ENCODE measurements at places on chromosomes 13 and 19.
A peak's percentile ranks its signal among the peaks of the same experiment; 100 is the strongest.

GRCh38 chr13:73065665-73066340 lies 7.0 kb downstream of the KLF5 start:
- DNase-seq: no peak

- DNase-seq: no peak
Measured at GRCh38 chr19:57269515-57270250, 10.6 kb upstream of the ZNF460 start.

- peak; percentile 8 for DNase-seq
Measured at GRCh38 chr13:20901668-20902437, 693 bp downstream of the XPO4 start.

DNA sequence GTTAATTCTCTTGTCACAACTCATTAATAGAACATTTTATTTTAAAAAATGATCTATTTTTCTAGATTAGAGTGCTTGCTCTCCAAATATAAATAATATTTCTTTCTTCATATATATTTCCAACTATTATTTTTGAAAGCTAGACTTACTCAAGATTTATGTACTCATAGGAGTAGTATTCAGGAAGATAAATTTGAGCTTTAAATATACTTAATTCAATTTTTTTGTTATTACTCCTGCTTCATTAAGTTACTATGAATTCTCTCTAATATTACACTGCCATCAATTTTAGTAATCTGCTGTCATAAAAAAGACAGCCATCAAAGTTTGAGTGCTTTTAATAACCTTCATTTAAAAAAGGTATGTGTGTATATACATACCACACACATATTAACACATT lies 161.9 kb upstream of the PCDH9 start:
- DNase-seq: no peak

DNA sequence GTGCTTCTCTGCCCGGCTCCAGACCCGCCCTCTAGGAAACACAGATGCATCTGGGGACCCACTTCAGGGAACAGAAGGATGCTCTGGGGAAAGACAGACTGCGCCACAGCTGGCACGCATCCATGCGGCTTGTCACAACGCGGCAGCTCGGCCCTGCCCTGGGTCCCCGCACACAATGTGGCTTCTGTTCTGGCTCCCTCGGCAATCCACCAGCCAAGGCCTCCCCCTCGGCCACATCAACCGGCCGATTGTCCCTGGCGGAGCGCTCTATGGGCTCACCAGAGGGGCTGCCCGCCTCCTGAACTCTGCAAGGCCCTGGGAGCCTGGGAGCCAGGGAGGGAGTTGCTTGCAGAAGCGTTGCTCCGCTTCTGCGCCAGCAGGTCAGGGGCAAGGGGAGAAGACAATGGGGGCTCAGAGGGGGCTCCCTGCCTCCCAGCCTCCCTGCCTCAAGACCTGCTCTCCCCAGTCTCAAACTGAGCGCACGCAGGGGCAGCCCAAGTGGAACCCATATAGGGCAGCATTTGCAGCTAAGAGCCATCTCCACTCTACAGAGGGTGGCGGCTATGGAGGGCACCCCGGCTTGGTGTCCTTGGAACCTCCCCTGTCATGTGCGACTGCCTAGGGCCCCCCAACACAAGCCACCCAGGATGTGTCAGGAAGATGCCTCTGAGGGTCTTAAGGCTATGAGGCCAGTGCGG lies 37.9 kb downstream of the MLLT1 start:
- DNase-seq: no peak

- no peak for DNase-seq
Measured at GRCh38 chr19:45528149-45528743, 21.0 kb downstream of the VASP start.

DNA sequence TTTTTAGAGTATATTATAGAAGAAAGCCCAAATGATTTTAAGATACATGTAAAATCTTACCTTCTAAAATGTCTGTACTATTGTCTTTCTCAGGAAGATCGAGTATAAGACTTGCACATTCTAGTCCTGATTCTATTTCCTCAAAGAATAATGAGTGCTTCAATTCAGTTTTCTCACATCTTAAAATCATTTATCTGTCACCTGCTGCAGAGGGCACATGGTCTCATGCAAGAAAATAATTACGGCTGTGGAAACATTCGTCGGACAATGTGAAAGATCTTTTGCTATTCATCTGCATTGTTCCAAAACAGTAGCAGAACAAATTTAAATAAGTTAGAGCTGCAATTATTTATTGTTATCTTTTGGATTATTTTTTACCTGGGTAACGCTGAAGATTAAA lies 1403.5 kb downstream of the PCDH9 start:
- DNase-seq: no peak

DNA sequence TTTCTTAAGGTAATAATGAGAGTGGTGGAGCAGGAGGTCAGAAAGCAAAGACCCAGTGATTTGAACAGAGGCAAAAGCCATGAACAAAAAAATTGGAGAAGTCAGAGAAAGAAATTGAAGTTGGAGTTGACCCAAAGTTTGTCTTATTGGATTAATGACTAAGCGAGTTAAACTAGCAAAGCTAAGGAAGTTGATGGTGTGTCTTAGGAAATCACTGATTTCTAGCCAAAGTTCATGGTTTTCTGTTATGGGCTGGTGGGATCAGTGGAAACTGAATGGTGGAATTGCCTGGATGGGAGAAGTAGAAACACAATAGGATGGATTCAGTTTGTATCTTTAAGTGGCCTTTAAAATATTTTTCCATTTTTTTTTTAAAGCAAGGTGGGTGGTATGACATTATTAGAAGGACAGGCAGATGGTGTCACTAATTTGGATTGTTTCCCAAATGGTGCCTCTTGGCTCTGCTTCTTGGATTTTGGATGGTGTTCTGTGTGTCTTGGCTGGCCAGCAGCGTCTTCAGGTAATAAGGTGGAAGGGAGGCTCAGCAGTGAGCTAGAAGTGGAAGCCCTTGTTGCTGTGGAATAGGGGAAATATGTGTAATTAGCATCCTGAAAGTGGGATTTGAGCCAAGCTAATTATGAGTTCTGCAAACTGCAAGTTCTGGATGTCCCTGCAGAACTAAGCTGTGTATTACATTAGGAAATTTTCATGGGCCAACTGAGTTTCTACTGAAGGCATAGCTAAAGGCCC lies 302.9 kb downstream of the LMO7 start:
- DNase-seq: no peak

- DNase-seq: no peak
Measured at GRCh38 chr13:30746791-30747190, 11.4 kb downstream of the ALOX5AP start.

- DNase-seq: peak; percentile 27
Measured at GRCh38 chr13:67224148-67224846, 5.8 kb downstream of the PCDH9 start.

GRCh38 chr19:47406711-47407416 lies 12.5 kb downstream of the MEIS3 start:
- DNase-seq: no peak

GRCh38 chr13:109776575-109776974 lies 9.8 kb downstream of the IRS2 start:
- DNase-seq: no peak

DNA sequence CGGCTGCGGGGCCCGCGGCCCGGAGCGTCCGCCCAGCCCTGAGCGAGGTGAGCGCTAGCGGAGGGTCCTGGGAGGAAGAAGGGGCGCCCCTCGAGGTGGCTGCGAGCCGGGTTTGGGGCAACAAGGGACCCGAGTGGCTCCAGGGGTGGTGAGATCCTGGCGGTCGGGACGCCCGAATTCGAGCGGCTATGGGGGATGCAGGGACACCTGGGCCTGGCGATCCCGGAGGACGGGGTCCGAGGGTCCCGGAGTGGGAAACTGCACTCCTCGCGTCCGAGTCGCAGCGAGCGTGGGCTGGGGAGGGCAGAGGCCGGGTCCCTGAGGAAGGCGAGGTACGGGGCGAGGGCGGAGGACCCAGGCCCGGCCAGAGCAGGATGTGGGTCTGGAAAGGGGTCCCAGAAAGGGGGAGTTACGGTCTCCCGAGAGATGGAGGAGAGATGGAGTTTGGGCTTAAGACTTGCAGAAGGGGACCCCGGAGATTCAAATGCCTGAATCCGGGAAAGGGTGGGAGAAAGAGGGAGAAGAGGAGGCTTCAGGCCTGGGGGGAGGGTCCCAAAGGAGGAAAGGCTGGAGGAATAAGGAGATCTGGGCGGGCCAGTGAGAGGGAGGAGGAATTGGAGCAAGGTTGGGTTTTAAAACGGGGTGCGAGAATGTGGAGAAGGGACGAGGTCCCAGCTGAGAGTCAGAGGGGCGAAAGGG lies 542 bp downstream of the CACNG7 start:
- no peak for DNase-seq

- DNase-seq: peak; percentile 28
Measured at GRCh38 chr19:45448887-45449299, 18.9 kb upstream of the FOSB start.

DNA sequence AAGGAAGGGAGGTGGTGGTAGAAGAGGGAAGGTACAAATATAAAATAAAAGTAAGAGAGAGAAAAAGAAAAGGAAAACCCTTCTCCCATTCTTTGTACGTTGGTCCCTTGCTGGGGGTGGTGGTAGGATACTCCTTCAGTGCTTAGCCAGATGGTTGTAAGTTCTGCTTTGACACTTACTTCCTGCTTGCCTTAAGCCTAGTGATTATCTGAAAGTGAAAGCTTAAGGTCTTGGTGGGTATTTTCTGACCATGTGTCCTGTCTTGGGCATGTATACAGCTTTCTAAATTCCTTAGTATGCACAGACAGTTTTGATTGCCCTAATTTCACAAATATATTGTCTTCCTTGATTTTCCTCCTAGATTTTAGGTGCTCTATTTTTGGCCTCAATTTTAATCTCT lies 314.8 kb downstream of the PCDH17 start:
- DNase-seq: no peak

DNA sequence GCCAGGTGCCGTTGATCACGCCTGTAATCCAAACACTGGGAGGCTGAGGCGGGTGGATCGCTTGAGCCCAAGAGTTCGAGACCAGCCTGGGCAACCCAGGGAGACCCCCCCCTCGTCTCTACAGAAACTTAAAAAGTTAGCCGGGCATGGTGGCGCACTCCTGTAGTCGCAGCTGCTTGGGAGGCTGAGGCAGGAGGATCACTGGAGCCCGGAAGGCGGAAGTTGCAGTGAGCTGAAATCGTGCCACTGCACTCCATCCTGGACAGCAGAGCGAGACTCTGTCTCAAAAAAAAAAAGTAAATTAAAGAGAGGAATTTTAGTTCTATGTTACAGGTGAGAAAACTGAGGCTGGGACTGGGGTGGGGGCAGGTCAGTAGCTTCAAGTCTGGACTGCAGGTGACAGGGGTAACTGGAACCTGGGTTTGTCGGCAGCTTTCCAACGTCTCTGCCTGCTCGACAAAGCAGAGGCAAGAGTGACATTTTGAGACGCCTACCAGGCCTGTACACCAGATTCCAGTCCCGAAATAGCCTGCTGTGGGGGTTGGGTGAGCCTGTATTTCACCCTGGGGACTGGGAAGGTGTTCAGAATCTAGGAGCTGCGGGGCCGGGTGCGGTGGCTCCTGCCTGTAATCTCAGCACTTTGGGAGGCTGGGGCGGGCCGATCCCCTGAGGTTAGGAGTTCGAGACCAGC lies 1.2 kb downstream of the SELENOW start:
- no peak for DNase-seq

- no peak for DNase-seq
Measured at GRCh38 chr13:93535251-93535650, 308.6 kb downstream of the GPC6 start.

GRCh38 chr19:51568456-51568855 lies 2.6 kb upstream of the ZNF175 start:
- no peak for DNase-seq

DNA sequence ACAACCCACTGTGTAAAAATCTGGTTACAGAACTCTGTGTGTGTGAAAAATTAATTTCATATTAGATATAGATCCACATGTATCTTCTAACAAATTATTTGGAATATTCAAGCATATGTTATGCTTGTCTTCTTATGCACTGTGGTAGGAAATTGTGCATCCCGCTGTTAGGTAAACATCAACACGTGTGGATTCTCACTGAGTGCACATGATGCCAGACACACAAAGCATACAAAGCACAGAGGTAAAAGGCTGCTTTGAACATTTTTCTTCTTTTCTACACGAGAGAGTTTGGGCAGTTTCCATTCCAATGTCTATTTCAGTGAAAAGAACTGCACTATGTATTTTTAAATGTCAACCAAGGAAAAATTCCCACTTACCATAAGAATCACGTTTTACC lies 354.9 kb downstream of the PCDH9 start:
- no peak for DNase-seq

- DNase-seq: peak; percentile 61
Measured at GRCh38 chr13:74136084-74136658, 2.0 kb upstream of the KLF12 start.

- DNase-seq: no peak
Measured at GRCh38 chr13:30033681-30034457, 183.5 kb upstream of the UBL3 start.

GRCh38 chr19:44401139-44402115 lies at the start of gene ZNF285:
Gene ZNF285 (minus strand): TSS chr19:44401608. CDS start chr19:44397213, 4,395 bp downstream.
- DNase-seq: peak; percentile 71

DNA sequence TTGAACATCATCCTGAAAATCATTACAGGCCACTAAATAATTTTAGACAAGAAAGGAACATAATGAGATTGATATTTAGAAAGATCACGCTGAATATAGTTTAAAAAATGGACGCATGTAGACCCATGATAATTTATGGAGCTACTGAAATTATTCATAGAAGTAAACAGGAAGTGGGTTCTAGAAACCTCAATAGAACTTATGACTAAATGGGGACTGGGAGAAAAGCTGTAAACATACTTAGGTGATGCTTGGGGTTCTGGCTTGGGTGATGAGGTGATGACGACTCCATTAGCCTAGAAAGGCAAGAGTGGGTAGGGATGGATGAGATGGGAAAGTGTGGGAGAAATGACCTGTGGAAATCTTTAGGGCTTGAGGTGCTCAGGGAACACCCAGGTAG lies 484.0 kb downstream of the MYO16 start:
- no peak for DNase-seq

GRCh38 chr19:55092423-55093318 lies 17.0 kb downstream of the EPS8L1 start:
- no peak for DNase-seq

DNA sequence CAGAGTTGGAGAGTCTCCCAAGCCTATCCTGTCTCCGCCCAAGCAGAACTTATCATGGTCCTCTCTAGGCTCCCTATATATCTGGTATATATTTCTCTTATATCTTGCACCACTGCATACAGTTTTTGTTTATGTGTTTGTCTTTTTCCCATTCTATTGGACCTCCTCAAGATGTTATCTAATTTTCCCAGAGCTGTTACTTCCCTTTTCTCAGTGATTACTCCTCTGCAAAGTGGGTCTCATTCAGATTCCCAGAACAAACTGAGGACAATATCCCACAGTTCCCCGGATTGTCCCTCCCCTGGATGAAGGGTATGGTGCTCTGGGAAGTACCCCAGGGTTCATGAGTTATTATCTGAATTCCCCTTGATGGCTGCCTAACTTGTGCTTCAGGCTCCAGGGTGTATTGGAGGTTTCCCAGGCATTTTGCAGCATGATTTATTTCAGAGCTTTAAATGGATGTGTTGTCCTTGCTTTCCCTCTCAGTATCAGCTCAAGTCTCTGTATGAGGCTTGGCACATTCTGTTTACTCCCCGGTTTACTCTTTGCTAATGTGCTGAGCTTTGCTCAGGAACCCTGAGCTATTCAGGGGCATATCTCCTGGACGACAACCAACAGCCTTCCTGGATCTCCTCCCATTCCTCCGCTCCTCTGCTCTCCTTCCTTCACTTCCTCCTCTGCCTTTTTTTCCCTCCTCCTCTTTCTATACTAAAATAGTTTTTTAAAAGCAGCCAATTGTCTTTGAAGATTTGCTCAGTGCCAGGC lies 329.3 kb downstream of the SPRY2 start:
- DNase-seq: no peak
